ENCODE measurements at places on chromosomes 16 and 17. TPM values are rescaled to one million over a fixed set of nuclear protein-coding genes. Genes with fewer than 3 reads are reported as not detected.

- no peak for DNase-seq
These were observed 194.5 kb upstream of the CDH13 start for GRCh38 chr16:82432261-82432660.

GRCh38 chr17:14505606-14506005 is 204.7 kb downstream of the HS3ST3B1 start:
- DNase-seq: no peak

DNA sequence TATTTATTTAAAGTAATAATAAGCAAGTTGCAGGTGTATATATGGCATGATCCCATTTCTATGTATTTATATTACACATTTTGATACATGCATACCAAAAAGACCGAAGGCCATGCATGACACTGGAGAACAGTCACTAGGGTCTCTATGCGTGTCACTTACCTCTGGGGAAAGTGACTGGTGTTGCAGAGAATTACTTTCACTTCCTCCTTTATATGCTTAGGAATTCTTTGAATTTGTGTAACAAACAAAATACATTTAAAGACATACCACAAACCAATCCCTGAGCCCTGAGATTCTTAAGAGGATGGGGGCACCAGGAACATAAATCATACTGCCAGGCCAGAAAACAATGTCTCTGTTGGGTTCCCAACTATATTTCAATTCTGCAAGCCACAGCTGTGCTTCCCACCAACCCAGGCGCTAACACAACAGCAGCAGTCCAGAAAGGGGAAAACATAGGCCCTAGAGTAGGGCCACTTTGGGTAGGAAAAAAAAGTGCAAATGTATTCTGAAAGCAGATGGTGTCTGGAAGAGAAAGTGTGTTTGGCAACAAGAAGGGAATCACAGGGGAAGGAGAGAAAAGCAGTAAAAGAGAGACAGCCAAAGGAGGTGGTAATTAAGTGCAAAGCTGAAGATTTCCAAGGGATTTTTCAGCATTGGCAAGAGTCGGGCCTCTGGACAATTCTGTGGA is 24.5 kb upstream of the HYDIN start:
- no peak for DNase-seq

DNA sequence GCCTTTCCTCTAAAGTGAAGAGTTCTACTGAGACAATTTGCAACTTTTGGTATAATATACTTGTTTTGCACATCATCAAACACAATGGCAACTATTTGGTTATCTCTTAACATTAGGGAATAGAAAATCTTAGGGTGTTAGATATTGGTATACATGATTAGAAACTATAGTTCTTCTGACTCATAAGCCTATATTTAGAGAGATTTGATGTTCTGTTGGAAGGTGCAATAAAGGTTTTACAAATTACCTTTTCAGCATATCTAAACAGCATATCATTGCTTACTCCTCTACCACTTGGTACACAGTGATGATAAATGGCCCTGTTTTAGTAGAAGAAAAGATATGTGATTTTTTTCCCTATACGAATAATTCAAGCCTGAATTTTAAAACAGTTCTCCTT is 6.2 kb downstream of the EVI2B start:
- no peak for DNase-seq

GRCh38 chr16:66905633-66906539 is 12.8 kb downstream of the CDH16 start:
- DNase-seq: peak; percentile 72

DNA sequence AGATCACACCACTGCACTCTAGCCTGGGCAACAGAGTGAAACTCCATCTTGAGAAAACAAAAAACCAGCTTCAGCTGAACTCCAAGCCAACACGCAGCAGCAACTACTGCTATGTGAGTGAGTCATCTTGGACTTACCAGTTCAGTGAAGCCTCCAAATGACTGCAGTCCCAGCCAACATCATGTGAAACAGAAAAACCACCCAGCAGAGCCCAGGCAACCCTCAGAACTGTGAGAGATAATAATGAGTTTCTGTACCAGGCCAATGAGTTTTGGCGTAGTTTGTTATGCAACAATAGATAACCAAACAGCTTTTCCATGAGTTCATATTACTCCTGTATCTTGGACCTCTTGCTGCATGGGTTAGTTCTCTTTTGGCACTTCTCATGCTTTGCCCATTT is 23.3 kb downstream of the PHF12 start:
- no peak for DNase-seq

DNA sequence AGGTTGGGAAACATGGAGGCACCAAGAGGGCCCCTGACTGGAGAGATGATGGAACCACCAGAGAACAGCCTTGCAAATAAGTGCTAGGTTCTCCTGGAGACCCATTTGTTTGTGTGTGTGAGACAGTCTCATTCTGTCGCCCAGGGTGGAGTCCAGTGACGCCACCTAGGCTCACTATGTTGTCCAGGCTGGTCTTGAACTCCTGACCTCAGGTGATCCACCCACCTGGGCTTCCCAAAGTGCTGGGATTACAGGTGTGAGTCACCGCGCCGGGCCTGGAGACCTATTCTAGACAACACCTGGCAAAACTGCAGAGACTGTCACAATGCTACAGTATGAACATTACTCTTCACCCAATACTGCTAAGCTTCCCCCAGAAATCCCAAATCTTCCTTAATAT is 1.5 kb downstream of the NPLOC4 start:
- DNase-seq: no peak

DNA sequence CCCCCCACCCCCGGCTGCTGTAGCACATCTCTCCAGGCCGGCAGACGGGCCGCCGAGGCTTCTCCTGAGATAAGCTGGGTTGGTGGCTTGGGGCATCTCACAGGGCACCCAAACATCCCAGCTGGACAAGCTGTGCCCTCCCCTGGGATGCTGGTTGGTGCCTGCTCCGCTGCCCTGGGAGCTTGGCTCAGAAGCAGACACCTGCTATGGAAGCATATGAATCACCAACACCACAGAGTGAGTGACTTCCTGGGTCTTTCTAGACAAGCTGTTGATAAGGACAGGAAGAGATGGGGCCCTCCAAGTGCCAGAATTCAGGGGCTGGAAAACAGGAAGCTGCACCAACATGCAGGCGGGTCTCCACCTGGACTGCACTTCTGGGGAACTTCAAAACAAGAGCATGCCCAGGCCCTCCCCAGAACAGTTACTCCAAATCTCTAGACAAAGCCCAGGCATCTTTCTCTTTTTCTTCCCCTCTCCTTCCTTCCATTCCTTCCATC is 13.7 kb downstream of the C16orf95 start:
- peak; percentile 31 for DNase-seq

DNA sequence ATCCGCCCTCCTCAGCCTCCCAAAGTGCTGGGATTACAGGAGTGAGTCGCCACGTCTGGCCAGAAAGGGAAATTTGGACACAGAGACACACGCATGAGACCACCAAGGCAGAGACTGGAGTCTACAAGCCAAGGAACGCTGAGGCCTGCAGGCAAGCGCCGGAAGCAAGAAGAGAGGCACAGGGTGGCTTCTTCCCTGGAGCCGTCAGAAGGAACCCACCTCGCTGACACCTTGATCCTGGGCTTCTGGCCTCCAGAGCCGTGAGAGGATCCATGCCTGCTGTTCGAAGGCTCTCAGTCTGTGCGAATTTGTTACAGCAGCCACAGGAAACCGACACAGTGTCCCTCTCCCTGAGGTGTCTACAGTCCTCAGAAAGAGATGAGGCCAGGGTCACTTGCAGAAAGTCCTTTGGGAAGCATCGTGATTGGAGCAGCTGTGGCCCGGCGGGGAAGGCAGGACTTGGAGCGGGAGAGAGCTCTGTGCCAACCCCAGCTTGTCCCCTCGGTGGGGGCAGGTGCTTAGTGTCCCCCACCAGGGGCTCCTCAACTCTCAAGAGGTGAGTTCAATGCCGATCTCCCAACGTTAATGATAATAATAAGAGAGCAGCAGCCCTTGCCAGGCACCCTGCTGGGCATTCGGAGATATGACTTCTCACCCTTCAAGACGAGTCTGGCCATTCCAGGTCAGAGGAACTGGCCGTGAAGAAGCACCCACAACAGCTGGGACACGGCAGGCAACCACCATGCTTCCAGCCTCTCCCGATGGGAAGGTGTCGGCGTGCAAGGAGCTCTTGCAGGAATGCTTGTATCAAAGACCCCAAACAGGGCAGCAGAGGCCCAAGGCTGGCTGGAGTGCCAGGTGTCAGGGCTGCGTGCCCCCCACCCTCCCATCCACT is 68.4 kb upstream of the TNRC6C start:
- no peak for DNase-seq

- no peak for DNase-seq
These were observed 28.0 kb upstream of the UBE2G1 start for GRCh38 chr17:4394208-4395110.

GRCh38 chr16:68393333-68393732 is 55.0 kb downstream of the SMPD3 start:
- no peak for DNase-seq

DNA sequence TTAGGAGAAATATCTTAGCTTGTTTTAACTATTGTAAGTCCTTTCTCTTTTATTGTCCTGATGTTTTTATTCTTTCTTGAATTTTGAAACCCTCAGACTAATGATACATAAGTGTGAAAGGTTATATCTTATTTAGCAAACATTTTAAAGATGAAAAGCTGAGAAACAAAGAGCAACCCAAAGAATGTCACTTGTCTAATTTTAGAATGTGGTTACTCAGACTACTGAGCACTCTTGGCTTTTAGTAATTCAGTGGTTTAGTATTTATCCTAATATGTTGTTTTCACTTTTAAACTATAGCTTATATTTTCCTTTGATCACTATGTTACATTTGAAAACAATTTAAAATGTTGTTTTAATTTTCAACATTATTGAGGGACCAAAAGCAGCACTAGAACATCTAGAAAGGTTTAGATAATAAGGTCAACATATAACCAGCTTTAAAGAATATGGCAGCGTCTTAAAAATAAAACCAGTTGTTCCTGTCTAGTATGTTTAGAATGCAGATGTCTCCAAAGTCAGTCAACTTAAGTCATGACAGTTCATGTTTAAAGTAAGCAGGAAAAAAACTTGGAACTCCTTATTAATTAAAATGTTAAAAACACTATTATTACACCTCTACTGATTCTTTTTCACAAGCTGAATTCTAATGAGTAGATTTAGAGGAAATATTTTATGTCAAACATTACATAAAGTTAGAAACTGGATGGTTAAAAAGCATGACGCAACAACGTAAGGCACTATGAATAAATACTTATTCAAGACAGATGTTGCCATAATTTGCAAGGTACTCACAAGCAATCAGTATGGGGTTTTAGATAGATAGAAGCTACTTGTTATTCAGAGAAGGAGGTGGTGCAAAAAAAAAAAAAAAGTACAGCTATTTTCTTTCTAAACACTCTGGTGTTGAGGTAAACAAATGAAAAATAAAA is 2.4 kb downstream of the MBTD1 start:
- no peak for DNase-seq

DNA sequence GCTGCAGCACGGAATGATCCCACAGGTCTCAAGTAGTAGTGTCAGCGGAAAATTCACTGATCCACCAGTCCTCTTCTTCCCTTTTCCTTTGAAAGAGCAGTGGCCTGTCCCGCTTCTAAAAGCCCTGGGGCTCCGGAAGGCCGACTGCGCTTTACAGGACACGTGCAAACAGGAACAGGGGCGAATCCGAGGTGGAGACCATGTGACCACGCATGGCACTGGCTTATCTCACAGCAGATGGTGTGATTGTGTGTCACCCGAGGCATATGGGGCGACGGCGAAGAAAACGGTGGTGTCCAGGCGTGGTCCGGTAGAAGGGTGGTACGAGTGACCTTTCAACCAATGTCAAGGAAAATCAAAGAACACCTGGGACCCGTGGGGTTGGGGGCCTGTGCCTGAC is 12.0 kb upstream of the KCNJ18 start:
- no peak for DNase-seq

- DNase-seq: no peak
These were observed 34.9 kb upstream of the LGALS9 start for GRCh38 chr17:27596096-27596495.

GRCh38 chr16:29146266-29146665 is 161.4 kb downstream of the LAT start:
- no peak for DNase-seq

- DNase-seq: no peak
These were observed 2.9 kb downstream of the SLC39A11 start for GRCh38 chr17:73089322-73090317.

DNA sequence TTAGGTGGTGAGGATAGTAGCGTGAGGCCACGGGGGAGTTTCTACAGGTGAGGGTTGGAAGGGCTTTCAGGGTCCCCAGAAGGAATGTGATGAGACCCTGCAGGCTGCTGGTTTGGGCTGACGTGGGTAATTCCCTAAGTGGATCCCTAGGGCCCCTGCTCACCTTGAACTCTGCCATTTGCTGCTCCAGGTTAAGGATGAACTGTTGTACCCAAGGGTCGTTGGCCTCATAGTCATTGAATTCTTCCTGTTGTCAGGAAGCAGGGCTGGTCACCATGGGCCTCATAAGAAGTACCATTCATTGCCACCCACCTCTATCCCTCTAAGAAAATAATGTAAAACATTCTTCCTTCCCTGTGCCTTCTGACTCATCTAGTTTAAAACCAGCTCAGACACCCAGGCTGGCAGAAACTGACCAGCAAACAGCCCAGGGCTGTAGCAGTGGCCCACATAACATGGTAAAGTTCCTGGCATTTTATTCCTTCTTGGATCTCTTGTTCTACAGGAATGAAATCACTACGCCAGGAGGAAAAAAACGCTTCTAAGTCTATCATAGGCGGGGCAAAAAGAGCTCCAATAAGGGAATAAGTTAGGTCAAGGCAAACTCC is 27.6 kb downstream of the FCSK start:
- no peak for DNase-seq

DNA sequence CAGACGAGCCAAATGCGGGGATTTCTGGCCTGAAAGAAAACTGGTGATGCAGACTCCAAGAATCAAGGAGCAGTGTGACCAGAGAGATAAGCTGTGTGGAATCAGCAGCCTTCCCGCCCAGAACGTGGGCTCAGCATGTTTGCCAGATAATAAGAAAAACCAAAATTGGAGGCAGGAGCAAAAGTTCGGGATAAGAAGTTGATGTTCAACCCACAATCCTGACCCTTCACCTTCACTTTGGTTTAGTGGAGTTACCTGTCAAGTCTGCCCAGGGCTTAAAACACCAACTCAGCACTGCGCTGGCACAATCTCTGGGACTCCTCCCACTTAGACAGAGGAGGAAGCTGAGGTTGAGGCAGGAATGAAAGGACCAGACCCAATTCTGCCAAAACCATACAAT is 3.1 kb downstream of the SLC43A2 start:
- DNase-seq: no peak

GRCh38 chr17:11239379-11239970 is 1.5 kb upstream of the SHISA6 start:
- DNase-seq: no peak

DNA sequence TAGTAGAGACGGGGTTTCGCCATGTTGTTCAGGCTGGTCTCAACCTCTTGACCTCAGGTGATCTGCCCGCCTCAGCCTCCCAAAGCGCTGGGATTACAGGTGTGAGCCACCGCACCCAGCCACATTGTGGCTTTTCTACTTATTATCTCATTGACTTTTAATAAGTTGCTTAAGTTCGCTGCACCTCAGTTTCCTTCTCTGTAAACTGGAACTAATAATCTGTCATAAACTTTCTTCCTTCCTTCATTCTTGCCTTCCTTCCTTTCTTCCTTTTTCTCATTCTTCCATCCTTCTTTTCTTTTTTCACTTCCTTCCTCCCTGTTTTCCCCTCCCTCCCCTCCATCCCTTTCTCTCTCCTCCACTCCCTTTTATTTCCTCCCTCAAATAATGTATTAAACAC is 192.2 kb downstream of the MAF start:
- DNase-seq: no peak

The ATP2A3 gene
- 354 TPM for total RNA-seq

The KRT17 gene
- total RNA-seq: not detected

The EVI2A gene
- total RNA-seq: 44.2 TPM

The HSD17B1 gene
- total RNA-seq: 0.53 TPM

The KRT222 gene
- not detected for total RNA-seq

The DNAI2 gene
- total RNA-seq: 0.52 TPM

The CETP gene
- total RNA-seq: not detected

The KATNB1 gene
- total RNA-seq: 36.7 TPM

The CYB5B gene
- total RNA-seq: 179 TPM

The C1QTNF1 gene
- not detected for total RNA-seq

The TEX19 gene
- total RNA-seq: not detected
